ENCODE measurements at places on chromosomes 13 and 19.

GRCh38 chr13:31929031-31929770, 102.4 kb upstream of the FRY start:
- no peak for DNase-seq

DNA sequence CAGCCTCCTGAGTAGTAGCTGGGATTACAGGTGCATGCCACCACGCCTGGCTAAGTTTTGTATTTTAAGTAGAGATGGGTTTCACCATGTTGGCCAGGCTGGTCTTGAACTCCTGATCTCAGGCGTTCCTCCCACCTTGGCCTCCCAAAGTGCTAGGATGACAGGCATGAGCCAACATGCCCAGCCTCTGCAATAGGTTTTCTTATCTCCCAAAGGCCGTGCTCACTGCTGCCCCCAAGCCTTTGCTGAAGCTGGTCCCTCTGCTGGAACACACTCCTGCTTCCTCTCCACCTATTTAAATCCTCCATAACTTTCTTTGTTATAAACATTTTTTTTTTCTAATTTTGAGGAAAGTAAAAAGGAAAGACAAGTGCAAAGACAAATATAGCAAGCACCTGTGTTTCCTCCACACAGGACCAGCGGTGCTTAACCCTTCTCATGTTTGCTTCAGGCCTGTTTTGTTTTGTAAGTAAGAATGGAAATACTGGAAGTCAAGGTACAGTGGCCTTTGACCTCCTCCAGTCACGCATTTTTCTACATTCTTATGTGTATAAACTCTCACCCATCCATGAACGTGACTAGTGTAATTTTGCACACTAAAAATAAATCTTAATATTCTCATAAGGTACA, 14.5 kb upstream of the TNFAIP8L1 start:
- DNase-seq = no peak

DNA sequence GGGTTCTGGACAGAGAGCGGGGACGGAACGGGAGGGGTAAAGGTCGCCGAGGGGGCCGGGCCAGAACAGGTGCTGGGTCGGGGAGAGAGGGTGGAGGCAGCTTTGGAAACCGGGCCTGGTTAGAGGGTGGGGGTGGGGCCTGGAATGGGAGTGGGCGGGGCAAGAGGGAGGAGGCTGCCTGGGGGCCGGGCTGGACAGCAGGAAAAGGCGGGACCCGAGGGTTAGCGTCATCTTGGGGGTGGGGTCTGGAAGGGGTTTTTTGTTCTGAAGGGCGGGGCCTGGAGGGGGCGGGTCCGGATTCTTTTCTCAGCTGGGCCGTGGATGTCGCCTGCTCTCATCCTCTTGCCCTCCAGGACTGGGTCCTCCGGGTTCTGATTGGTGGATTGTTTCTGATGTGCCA, 4.3 kb upstream of the ZNF813 start:
- no peak for DNase-seq

DNA sequence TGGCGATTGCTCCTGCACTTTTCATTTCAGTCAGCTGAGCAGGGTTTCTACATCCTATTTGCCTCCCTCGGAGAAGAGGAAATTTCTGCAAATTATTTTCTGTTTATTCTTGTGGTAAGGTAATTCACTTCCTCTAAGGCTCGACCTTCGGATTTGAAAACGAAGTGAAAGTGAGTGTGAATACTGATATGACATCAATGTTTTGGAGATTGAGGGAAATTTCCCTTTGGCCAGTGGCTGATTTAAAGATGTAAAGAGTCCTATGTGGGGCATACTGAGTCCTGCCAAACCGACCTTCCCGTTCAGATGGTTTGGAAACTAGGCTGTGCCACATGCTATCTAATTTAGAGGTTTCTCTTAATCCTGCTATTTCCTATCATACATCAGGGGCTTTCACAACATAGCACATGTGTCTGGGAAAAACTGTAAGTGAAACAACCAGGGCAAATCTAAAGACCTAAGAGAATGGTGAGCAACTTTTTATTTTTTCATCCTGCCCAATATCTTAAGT, 112.3 kb downstream of the POSTN start:
- DNase-seq = no peak

DNA sequence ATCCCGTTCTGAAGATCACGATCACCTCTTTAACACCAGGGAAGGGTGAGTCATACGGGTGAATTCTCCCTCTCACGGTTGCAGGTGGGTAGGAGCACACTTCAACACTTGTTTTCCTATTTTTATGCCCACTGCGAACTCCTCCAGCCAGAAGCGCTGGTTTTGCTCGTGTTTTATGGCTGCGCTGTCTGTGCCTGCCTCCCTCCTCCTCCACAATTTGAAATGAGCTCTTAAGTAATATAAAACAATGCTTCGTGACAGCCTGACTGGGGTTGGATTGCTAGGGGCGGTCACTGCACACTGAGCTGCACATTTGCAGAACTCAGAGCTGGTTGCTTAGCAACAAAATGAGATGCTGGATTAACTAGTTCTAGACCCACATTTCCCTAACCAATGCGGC, 12.9 kb downstream of the CCDC70 start:
- DNase-seq = no peak

Measured in activated CD4-positive, alpha-beta T cell treated with anti-CD3 and anti-CD28 coated beads, Interleukin-2, amount 50 U/mL, for 48 hours (primary cell).